ENCODE measurements at places on chromosomes 6 and 20.
A peak's percentile ranks its signal among the peaks of the same experiment; 100 is the strongest.

DNA sequence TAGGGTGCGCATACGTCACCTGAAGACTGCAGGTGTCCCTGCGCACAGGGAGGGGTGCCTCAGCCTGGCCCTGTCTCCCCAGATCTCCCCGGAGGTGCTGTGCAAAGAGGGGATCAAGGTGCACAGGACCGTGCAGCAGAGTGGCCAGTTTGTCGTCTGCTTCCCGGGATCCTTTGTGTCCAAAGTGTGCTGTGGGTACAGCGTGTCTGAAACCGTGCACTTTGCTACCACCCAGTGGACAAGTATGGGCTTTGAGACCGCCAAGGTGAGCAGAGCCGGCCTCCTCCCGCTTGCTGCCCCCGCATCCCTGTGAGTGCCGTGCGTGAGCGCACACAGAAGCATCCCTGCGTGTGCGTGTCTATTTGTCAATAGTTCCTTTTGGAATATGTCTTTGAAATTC lies 150.7 kb downstream of the DTNBP1 start:
- peak; percentile 57 for DNase-seq

DNA sequence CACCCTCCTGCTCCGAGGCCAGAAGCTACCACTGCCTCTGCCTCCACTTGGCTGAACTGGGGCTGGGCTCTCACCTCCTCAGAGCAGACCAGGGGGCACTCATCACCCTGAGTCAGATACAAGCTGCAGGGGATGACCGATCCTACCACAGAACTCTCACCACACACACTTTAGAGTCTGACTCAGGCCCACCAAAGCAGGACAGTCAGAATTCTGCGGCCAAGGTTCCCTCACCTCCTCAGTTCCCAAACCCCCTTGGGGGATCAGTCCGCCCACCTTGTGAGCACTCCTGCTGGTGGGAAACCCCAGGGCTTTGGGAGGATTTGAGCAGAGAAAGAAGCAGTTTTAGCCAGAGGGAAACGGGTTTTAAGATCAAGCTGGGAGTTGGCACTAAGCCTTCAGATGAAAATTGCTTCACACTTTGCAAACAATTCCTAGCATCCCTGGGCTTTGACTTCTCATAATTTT lies 587.8 kb upstream of the JAG1 start:
- DNase-seq: no peak

- peak; percentile 75 for DNase-seq
Measured at GRCh38 chr6:167405778-167406532, 81.1 kb downstream of the TTLL2 start.

- DNase-seq: no peak
Measured at GRCh38 chr6:147048930-147049329, 155.3 kb upstream of the STXBP5 start.

DNA sequence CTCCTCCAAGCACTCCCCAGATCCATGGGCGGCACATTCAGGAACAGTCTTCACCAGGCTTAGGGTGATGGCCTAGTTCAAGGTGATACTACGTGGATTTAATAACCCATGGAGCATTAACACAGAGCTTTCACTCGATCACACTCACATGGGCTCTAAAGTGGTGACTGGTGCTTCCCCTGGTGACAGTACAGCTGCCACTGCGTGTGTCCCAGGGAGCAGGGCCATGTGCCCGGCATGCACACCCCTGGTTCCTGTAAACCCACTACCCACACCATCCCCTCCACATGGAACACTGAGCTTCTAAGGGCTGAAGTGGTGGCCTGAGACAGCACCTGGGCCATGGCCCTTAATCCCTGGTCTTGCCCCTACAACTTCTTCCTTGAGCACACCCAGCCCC lies 27.8 kb upstream of the APMAP start:
- DNase-seq: no peak

DNA sequence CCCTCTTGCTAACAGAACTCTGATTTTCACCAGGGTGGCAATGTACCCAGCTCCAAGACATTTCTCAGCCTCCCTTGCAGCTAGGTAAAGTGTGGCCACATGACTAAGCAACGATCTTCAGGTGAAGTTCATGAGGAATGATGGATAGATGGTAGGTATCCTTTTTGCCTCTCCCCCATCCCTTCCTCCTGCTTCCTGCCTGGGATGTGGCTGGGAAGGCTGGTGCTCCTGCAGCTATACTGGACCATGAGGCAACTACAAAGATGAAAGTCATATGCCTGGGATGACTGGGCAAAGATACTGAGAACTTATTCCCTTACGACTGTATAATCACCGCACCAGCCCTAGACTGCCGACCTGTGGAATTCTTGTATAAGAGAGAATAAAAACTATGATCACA lies 13.4 kb downstream of the ZNF335 start:
- DNase-seq: no peak

- no peak for DNase-seq
Measured at GRCh38 chr20:62895539-62895938, 30.8 kb downstream of the DIDO1 start.

- DNase-seq: no peak
Measured at GRCh38 chr6:15672291-15672690, 9.5 kb upstream of the DTNBP1 start.

DNA sequence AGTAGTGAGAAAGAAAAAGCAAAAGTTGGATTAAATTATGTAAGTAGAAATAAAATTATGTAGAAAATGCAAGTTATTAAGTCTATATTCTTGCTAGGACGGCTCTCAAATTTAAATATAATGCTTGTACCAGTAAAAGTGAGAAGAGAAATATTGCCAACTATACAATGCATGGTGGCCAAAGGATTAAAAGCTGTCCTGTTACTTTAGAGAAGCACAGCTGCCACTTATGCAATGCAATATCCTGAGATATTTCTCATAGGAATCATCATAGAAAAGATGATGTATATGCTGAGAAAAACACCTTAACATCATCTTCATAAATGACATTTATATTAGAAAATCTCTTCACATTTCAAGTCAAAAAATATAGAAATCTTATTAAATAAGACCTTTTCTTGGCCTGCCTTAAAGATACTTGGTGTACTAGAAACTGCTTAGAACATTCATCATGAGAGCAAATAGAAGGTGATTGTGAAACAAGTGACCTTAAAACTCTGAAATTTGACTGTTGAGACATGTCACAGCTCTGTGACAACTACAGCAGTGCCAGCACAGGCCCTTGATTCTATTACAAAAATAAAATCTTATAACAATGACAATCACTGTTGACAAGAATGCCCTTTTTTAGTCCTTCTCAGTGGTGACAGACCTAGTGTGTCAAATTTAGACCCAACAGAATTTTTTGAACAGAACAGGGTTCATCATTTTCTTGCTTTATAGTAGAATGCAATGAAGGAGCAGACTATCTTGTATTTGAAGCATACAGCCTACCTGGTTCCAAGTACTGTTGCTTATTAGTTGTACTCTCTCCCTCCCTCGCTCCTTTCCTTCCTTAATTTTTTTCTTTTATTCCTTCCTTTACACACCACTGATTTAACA lies 173.1 kb downstream of the CLVS2 start:
- DNase-seq: no peak

DNA sequence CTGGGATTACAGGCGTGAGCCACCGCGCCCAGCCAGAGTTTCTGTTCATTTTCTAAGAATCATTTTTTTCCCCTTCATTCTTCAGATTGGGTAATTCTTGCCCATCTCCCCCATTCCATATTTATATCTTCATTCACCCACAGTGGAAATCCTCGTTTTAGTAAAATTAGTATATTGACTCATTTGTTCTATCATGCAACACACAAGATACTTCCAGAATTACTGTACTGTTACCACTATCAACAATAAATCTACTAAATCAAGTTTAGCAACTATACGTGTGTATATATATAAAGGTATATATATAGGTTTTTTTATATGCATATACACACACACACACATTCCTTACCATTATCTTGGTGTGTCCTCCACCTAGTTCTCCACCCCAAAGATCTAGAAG lies 41.2 kb upstream of the KCNG1 start:
- no peak for DNase-seq

All from posterior cingulate gyrus (tissue), 11 donors.